ENCODE measurements at places on chromosomes 4 and X.

DNA sequence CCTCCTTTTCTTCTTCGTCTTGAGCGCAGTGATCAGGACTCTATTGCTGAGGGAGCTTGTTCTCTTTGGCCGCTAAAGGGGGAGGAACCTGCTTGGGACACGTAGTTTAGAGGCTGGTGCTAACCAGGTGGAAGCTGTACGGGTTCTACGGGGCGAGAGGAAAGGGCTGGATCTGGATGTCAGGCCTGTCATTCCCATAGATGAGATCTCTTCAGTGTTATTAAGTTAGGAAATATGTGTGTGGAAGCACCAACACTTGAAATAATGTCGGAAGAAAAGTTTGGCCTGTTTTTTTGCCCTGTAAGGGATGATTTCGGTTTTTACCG lies 643 bp downstream of the SRP72 start:
- DNase-seq: no peak

DNA sequence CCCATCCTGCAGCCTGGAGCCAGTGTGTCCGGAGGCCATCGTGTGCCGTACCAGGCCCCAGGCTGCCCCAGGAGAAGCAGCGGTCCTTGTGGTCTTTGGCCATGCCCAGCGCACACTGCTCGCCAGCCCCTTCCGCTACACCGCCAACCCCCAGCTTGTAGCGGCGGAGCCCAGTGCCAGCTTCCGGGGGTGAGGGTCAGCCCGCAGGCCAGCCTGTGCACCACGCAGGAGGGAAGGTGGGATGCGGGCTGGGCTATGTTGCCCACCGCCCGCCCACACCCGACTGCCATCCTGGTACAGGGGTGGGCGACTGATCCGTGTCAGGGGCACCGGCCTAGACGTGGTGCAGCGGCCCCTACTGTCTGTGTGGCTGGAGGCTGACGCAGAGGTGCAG lies 7.6 kb upstream of the SRPK3 start:
- no peak for DNase-seq

DNA sequence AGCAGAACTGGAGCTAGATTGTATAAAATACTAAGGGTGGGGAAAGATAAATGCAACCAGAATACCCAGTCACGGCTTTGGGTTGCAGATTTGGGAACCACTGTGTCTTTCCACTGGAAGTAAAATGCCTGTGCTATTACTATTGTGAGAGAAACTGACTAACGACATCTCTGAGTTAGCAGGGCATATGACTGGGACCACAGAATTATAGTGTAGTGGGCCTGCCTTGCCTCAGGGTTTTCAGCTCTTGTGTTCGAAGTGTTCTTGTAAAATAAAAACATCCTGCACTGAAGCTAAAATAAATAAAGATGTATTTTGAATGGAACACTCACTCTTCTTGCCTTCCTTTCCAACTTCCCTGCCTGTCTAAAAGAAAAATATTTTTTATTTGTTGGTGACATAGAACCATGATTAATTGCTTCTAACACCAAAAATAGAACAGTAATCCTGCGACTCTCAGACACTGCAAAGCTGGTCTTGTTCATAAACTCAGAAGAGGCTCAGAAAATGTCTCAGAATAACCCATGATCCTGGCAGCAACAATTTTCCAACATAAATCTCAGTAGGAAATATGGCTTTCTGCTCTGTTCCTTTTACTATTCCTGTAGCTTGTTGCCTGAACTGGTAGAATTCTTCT lies 104.2 kb downstream of the FAM47B start:
- no peak for DNase-seq

DNA sequence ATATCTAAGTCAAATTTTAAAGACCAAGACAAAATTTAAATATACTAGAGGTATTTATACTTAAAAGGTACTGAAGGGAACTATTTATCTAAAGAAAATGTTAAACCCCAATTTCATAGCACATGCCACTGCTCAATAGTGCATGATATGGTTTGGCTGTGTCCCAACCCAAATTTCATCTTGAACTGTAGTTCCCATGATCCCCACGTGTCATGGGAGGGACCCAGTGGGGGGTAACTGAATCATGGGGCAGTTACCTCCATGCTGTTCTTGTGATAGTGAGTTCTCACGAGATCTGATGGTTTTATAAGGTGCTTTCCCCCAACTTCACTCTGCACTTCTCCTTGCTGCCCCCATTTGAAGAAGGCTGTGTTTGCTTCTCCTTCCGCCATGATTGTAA lies 32.3 kb downstream of the MAML3 start:
- no peak for DNase-seq
